ENCODE measurements at places on chromosomes 5 and 9.
A peak's percentile ranks its signal among the peaks of the same experiment; 100 is the strongest.

- DNase-seq = no peak
Measured at GRCh38 chr9:127912882-127913281, 4.0 kb downstream of the ST6GALNAC4 start.

DNA sequence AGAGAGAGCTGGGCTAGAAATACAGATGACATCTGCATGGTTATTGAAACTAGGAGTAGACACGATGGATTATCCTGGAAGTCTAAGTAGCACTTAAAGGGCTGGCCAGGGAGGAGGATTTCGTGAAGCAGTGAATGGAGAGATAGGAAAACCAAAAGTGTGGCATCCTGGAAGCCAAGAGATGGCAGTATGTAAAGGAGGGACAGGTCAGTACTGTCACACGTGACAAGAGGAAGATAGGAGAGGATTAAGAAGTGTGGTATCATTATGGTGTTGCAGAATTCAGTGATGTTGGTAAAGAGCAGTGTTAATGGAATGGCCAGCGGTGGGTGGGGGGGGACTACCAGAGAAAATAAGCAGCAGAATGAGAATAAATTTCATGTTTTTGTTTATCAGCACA, 11.7 kb downstream of the RAD23B start:
- DNase-seq = no peak

GRCh38 chr5:27523629-27524028, 485.2 kb upstream of the CDH9 start:
- DNase-seq = no peak

GRCh38 chr5:118888556-118888955, 99.8 kb downstream of the DTWD2 start:
- DNase-seq = no peak

GRCh38 chr5:168234133-168234532, 57.3 kb upstream of the WWC1 start:
- DNase-seq = peak; percentile 14

GRCh38 chr9:125370786-125371185, 109.2 kb downstream of the GAPVD1 start:
- DNase-seq = no peak

DNA sequence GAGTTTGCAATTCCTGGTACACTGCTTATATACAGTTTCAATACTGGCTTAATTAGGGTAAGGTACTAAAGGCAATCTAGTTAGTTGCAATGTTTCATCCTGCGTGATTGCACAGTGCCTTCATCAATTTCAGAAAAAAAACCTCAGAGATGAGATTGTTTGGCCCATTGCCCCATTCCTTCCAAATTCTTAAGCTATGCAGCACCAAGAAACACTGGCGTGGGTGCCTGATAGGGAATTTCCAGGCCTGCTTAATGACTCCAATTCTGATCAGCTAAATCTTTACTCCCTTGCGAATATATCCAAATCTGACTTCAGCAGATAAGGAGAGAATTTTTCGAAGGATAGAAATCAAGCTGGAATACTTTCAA, 35.9 kb upstream of the GAS1 start:
- peak; percentile 76 for DNase-seq

- DNase-seq = no peak
Measured at GRCh38 chr9:134029248-134030226, 4.3 kb downstream of the BRD3OS start.

- DNase-seq = no peak
Measured at GRCh38 chr5:169460896-169461295, 122.7 kb upstream of the SPDL1 start.

DNA sequence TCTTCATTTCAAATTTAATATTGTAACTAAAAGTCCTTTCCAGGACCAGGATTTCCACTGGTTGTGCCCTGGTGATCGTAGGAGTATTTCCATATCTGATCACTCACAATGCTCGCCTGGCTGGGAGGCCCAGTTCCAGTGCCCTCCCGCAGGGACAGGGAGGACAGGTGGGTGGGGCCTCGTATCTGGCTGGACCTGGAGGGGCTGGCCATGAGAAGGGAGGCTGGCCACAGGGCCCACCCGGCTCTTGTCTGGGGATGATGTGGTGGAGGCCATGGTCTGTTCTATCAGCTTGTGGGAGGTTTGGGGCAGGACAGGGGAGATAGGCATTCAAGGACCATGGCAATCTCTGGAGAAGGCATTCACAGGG, 286.4 kb downstream of the GADD45G start:
- DNase-seq = no peak

DNA sequence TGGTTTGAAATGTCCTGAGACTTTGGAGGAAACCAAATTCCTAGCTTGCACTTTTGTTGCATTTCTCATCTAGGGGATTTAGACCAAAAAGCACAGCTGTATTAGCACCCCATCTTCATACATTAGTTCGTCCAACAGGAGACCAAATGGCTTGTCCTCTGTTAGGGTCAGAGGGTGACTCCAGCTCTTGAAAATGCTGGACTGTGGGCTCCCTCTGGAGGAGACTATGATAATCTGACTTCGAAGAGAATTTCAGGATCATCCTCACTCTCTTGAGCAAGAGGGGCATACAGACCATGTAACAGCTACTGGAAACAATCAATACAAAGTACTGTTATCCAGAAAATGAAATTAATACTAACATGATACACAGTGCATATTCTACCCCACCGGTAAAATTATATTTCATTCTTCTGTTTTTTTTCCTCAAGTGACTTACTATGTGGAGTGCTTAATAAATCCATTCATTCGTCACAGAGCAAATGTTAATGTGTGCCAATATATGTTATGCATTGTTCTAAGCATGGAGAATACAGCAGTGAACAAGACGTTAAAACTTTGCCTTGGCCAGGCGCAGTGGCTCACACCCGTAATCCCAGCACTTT, 63.7 kb upstream of the PPP2CA start:
- DNase-seq = peak; percentile 66

DNA sequence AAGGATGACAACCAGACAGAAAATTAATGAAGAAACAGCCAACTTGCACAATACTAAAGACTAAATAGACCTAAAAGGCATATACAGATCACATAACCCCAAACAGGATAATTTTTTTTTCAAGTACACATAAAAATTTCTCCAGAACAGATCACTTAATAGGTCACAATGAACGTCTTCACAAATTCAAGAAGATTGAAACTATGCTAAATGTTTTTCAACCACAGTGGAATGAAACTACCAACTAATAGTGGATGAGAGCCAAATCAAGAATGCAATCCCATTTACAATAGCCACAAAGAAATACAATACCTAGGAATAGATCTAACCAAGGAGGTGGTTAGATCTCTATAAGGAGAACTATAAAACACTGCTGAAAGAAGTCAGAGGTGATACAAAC, 145.8 kb downstream of the TMEM232 start:
- DNase-seq = peak; percentile 49

DNA sequence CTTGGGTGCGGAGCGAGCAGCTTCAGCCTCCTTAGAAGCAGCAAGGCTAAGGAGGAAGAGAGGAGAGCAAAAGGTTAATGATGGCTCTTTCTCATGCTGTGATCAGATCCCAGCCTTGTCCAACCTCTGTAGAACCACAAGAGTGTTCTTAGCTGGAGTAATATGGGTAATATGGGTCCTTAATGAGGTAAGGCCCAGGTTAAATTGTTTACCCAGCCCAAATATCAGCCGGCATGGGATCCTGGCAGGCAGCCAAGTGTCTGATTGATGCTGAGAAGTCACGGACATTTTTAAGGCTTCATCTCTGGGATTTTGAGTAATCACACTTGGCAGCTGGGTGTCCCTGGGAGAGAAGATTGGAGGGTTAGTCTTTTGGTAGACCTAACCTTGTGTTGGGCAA, 32.3 kb downstream of the GLRA1 start:
- no peak for DNase-seq

GRCh38 chr9:31065691-31066090, 1318.8 kb upstream of the ACO1 start:
- no peak for DNase-seq

GRCh38 chr9:129802833-129803675, at the start of gene TOR1B:
Gene TOR1B (plus strand): TSS chr9:129803184. CDS start chr9:129803213, 29 bp downstream.
- DNase-seq = peak; percentile 91
